Putamen (tissue), 1 donor: ENCODE measurements at places on chromosomes 7 and 10.

GRCh38 chr7:79930604-79931003 lies 204.0 kb upstream of the GNAI1 start:
- no peak for DNase-seq

GRCh38 chr7:36161996-36162395 lies 8.9 kb downstream of the EEPD1 start:
- no peak for DNase-seq

GRCh38 chr7:7738177-7738576 lies 19.8 kb upstream of the RPA3 start:
- DNase-seq, result no peak

DNA sequence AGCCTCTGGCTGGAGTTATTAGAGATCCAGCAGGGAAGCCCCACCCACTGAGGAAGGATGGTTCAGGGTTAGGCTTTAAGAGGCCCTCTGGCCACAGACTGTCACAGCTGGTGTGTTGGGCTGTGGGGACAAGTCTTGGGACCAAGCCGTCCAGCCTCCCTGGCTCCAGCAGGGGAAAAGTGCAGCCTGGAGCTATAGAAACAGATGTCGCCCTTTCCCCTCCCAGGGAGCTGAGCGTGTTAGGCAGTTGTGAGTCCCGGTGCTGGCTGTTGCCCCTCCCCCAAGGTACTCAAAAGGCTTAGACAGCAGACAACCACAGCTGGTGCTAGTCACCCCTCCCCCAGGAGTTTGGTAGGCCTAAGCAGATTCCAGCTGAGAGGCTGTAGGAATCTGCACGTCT lies 143.4 kb downstream of the TMEM168 start:
- DNase-seq, result no peak

- no peak for DNase-seq
These were observed 34.1 kb downstream of the KNDC1 start for GRCh38 chr10:133194151-133194550.

DNA sequence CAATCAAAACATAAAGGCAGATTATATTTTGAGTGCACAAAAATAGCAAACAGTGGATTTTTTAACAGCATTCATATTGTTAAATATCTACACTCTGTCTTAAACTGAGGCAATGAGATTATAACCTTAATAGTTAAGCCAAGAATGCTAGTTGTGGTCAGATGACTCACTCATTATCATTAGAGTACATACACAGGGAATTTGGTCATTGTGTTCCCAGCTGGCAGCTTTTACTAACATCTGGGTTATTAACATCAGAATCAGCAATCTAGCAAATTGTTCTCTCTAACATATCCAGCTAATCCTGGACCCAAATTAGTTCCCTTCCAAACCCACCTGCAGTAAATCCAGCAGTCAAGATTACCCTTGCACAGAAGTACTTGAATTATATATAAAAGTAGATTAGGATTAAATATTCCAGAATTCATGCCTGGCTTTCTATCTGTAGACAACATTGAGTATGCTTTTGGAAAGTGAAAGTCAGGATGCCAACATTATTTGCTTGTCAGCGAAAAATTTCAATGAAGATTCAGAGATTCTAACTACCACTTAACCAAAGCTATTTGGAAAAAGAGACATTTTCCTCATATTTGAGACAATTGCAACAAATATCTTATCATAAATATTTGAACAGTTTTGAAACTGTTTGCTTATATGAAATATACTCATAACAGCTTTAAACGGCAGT lies 1035.6 kb upstream of the PHF14 start:
- DNase-seq, result no peak

DNA sequence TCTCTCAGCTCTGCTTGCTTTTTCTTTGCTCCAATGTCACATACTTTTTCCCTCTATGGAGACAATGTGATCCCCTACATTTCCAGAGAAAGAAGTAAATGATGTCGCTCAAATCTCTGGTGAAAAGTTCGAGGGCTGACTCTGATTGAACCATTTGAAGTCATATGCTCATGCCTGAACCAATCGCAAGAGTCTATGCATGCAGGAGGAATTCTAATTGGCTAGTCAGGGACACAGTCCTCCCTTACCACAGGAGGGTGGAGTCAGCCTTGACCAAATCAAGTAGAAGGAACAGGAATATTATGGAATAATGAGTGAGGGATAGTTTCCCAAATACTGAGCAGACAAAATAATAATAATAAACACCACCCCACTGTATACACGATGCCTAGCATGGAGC lies 96.8 kb downstream of the PRLHR start:
- DNase-seq, result no peak

DNA sequence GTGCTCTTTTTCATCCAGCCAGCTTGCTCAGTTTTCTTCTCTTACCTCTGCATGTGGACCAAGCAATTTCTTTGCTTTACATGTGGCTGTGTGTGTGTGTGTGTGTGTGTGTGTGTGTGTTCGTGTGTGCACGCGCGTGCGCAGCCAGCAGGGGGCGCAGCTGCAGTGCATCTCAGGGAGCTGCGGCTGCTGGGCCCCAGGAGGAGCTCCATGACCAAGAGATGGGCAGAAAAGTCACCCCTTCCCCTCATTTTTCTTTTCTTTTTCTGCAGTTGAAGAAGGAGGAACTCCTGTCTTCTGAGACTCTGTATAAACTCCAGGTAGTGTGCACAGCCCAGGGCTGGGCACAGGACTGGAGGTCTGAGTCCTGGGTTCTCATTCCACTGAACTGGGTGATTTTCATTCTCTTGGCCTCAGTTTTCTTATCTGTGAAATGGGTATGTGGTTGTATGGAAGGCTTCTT lies 41.8 kb downstream of the BLNK start:
- peak; percentile 39 for DNase-seq

- DNase-seq, result no peak
These were observed 228.7 kb upstream of the KLF6 start for GRCh38 chr10:4013651-4014121.

GRCh38 chr7:135253851-135254771 lies 20.5 kb downstream of the STRA8 start:
- DNase-seq, result peak; percentile 89

- no peak for DNase-seq
These were observed 648.3 kb downstream of the TNS3 start for GRCh38 chr7:46933596-46933995.

DNA sequence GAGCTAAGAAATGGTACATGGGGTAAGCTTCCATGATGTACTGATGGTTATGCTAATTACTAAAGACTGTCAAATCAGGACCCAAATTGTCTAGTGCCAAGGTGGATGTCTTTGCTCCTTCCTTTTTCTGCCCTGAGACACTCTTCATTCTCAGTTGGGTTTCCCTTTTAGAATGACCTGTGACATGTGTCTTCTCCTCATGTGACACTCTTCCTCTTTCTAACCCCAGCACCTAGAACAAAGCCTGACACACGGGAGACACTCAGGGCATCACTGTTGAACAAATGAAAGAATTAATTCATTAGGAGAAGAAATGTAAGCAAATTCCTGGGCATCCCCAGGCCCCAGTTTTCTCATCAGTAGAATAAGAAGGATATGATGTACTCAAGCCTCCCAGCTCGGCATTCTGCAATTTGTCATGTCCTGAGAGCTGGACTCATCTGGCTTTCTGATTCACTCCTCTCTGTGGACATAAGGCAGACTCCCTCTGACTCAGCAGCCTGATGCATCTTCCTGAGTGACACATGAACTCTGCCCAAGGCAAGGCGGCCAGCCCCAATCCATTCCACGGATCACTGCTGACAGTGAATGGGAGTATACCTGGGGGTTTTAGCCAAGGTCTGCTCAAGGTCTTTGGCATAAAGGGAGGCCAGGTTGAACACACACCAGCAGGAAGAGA lies 473.8 kb downstream of the KCNMA1 start:
- no peak for DNase-seq

GRCh38 chr7:16914771-16915170 lies 33.0 kb upstream of the AGR3 start:
- no peak for DNase-seq

DNA sequence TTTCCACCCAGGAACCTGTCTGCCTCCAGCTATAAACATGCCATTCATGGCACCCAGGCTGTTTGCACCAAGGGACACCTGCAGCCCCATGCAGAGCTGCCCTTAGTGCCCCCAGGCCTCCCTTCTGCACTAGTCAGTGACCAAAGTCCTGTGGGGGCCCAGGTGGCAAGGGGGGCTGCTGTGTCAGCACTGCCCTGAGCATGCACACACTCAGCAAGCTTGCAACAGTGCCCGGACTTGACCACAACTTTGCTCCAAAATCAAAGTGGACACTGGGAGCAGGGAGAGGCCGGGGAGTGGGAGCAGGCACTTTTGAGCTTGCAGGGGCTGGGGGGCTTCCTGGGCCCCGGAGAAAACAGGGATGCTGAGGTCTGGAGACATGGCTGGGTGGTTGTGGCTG lies 192.9 kb upstream of the MBL2 start:
- DNase-seq, result no peak

DNA sequence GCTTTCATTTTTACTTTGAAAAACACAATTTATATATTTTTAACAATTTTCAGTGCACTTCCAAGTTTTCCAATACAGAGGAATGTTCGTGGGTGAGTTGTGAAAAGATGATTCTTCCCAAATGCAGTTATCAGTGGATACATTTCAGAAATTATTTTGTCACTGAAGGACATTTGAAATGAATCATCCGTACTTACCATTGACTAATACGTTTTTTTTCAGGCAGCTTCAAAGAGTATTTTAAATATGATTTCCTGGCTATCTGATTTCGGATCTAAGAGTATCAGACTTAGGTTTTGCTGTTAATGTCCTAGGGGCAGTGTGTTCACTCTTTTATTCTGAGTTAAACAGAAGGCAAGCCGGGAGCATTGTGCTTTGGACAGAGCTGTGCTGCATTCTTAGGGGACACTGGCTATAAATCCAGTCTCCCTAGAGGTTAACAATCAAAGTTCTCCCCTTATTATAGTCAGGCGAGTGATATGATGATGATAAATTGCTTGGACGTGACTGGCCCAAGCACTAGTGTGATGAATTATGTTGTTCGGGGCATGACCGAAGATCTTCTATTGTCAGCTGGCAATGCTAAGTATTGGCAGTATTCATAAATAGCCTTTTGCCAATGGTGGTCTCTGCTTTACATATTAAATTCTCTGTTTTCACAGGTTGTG lies 4.5 kb downstream of the PTER start:
- no peak for DNase-seq

GRCh38 chr10:31604096-31604495 lies 285.1 kb downstream of the ZEB1 start:
- no peak for DNase-seq

DNA sequence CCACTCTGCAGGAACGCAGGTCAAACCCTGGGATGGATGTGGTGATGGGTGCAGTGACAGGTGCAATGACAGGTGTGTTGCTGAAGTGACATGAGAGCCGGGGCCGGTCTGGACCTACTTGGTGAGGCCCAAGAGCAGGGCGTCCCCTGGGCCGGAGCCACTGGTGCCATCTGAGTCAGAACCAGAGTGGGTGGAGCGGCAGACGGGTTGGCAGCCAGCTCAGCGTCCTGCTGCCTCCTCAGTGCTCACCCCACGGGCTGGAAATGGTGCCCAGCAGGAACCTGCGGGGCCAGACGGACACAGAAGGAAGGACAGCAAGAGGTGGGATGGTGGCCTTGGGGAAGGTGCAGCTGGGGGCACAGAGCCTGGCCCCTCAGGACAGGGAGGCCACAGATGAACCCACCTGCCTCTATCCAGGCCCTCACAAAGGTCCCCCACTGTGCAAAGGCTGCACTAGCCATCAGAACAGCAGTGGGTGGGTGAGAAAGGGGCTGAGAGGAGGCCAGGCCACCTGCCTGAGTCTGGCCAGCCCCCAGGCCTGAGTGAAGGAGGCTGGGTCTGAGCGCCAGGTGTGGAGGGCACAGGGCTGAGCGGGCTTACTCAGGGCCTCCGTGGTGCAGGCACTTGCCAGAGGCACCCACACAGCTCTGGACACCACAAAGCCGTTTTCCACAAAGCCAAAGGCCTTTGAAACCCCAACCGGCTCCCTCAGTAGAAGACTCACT lies 129.0 kb upstream of the PPP2R2D start:
- DNase-seq, result no peak

- DNase-seq, result no peak
These were observed 77.7 kb upstream of the DIP2C start for GRCh38 chr10:767211-767610.

DNA sequence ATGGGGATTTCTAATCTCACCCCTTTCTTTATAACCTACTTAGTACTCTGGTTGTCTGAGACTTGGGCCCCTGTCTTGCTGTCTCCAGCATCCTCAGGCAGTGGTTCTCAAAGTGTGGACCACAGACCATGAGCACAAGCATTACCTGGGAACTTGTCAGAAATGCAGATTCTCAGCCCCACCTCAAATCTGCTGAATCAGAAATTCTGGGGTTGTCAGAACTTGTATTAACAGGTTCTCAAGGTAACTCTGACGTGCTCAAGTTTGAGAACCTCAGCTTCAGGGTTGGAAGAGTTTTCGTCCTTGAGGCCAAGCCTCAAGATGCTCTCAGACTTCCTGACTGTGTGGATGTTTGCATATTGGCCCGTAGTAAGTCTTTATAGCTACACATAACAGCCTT lies 97.4 kb downstream of the REEP3 start:
- no peak for DNase-seq

- DNase-seq, result no peak
These were observed 76.6 kb downstream of the TCF7L2 start for GRCh38 chr10:113026679-113027078.

DNA sequence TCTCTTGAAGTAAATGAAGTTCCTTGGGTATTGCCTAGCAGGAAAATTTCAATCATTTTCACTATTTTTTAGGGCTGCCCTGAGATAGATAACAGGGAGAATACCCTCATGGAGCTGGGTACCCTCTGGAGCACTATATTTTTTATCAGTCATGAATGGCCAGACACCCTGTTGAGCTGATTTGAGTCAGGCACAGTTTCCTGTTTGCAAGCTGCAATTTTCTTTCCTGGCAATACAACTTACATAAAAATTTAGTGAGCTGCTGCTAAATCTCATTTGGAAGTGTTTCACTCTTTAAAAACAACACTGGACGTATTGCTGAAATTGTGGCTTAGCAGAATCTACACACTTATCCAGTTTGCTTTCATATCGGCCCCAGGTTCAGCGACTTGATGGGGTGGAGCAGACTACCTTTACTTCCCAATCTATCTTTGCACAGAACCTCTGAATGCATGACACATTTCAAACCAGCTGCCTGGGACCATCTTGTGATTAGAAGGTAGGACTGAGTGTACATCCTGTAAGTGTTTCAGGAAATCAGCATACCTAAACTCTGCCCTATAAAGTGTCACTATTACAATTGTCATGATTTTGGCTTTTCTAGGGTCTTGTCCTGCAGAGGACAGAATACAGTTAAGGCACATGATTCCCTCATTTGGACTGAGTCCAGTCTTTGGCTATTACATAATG lies 125.7 kb upstream of the FAM3C start:
- DNase-seq, result no peak

GRCh38 chr10:112689327-112690072 lies 242.5 kb downstream of the VTI1A start:
- DNase-seq, result no peak

- DNase-seq, result no peak
These were observed 715.7 kb downstream of the GRID1 start for GRCh38 chr10:85650791-85651496.
